ENCODE measurements at places on chromosomes 1 and 21. TPM values are rescaled to one million over a fixed set of nuclear protein-coding genes. Genes with fewer than 3 reads are reported as not detected.

RPTN gene
- not detected for polyA plus RNA-seq

DNA sequence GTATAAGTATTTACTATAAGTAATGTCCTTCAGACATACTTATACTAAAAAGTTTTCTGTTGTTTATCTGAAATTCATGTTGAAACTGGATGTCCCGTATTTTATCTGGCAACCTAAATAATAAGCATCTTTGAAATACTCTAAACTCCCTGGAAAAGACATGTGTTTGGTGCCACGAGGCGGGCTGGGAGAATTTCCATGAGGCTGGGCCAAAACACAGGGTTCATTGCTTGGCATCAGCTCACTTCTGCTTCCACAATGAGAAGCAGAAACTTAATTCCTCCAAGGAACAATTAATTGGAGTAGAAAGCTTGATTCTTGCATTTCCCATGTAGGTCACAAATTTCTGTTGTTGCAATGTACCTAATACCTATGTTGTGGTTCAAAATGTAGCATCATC, 110.2 kb downstream of the PSMG1 start:
- no peak for DNase-seq

SELENBP1 gene
- 55.9 TPM for polyA plus RNA-seq

S100A5 gene
- polyA plus RNA-seq = 0.85 TPM

- DNase-seq = no peak
Observed at GRCh38 chr21:45348591-45349327, 56.2 kb upstream of the COL18A1 start.

DNA sequence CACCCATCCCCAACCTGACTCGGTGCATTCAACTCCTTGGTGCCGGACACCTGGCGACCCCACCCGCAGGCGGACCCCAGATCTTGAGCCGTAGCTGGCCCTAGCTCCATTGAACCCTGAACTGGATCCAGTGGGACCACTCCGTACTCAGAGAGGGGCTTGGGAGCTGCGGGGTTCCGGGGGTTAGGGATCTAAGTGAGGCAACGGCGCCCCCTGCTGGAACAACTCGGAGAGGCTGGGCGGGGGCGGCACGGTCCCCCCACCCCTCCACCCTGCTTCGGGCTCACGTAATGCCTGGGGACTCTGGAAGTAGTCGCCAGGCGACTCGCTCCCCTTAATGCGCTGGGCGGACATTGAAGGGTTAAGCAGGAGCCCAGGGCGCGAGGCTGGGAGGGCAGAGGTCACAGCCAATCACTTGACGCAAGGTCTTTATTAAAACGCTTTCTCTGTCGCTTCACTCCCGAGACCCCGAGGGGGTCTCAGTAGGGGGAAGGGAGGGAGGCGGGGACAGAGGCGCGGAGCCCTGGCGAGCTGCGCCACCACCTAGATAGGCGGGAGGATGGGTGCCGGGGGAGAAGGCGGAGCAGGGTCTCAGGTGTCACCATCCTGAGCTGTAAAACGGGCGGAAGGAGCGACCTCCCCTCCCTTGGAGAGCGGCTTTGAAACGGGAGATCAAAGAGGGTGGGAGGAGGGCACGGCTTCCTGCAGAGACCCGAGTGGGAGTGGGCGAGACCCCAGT, 704 bp upstream of the CRABP2 start:
- DNase-seq = no peak

GRCh38 chr1:30310966-30311742, 412.2 kb downstream of the MATN1 start:
- no peak for DNase-seq

MCOLN2 gene
- polyA plus RNA-seq = 0.93 TPM

DNA sequence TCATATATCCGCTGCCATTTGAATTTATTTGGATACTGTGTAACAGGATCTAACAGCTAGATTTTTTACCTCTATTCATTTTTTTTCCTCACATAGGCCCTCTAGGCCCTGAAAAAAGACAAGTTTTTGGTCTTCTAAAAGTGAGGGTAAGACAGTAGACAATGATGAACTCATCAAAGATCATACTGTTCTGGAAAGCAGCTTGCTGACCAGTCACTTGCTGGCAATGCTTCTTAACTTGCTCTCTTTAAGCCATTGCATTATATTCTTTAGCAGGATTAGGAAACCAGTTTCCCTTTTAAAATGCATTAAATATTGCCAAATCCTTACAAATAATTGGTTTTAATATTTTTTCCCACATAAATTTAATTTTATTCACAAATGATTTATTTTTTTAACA, 65.5 kb downstream of the SYT14 start:
- DNase-seq = no peak

GRCh38 chr1:241932845-241933244, 24.7 kb upstream of the BECN2 start:
- DNase-seq = no peak

DNA sequence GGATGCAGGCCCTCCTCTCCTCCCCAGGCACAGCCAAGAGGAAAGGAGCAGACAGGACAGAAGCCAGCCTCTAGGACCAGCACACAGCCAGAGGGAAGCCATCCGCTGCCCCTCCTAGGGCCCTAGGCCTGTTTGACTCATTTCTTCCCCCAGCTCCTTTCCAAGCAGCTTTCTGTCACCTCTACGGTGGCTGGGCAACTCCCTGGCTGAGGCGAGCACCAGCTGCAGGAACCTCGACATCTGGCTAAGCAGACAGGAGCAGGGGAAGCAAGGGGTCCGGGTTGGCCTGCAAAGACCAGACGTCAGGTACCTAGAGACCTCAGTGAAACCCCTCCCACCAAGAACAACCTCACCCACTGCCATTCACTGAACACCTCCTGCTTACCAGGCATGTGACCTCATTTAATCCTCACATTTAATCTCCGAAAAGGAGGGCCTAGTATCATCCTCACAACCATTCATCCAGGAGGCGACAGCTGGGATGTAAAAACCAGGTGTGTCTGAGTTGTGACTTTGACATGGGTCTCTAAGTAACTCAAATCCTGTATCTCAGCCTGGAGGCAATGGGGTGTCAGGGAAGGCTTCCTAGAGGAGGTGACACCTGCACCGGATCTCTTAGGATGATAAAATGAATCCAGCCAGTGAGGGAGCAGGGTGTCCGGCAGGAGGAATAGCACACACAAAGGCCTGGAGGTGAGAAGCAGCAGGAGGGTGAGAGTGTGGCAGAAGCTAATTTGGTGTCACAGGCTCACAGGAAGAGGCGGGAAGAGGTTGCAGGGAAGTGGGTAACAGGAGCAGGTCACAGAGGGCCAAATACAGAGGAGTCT, 5.9 kb downstream of the LRP8 start:
- no peak for DNase-seq

DNA sequence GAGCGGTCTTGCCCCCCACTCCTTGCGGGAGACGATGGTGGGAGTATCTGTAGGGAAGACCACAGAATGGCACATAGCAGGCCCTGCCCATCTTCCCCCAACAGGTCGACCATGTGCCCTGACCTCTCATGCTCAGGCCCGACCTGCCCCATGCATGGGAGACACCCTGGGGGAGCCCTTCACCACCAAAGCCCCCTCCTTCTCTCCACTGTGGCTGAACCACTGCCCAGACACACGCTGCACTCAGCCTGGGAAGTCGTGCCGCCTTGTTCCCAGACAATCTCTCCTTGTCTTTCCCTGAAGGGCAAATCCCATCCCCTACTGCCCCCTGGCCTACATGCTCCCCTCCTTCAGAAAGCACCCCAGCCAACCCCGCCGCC, 5.5 kb downstream of the PGLYRP3 start:
- no peak for DNase-seq

OR2L5 gene
- polyA plus RNA-seq = not detected

GRCh38 chr1:154767315-154768240, 102.5 kb downstream of the KCNN3 start:
- DNase-seq = no peak

DNA sequence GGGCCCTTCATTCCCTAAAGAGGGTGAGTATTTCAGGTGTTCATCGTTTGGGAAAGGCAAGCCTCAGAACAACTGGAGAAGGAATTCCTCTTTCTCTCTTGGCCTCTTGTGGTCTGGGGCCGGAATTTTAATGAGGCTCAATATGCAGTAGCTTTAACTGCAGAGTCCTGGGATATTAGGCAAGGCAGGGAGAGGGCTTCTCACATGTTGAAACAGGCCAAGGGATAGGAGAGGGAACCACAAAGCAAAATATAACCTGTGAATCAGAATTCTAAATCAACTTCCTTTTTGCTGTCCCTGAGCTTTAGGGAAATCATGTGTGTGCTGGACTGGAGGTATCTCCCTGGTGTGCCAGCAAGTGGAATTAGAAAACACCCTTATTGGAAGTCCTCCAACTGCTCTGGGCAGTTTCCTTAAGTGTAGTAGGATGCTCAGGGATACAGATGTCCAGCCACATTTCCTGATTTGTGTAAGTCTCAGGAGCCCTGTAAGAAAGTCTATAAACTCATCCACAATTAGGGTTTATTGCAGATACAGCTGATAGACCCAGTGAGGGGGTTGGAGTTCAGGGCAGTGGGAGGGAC, 215.8 kb upstream of the ZRANB2 start:
- DNase-seq = no peak

C1orf116 gene
- polyA plus RNA-seq = 21.0 TPM

DNA sequence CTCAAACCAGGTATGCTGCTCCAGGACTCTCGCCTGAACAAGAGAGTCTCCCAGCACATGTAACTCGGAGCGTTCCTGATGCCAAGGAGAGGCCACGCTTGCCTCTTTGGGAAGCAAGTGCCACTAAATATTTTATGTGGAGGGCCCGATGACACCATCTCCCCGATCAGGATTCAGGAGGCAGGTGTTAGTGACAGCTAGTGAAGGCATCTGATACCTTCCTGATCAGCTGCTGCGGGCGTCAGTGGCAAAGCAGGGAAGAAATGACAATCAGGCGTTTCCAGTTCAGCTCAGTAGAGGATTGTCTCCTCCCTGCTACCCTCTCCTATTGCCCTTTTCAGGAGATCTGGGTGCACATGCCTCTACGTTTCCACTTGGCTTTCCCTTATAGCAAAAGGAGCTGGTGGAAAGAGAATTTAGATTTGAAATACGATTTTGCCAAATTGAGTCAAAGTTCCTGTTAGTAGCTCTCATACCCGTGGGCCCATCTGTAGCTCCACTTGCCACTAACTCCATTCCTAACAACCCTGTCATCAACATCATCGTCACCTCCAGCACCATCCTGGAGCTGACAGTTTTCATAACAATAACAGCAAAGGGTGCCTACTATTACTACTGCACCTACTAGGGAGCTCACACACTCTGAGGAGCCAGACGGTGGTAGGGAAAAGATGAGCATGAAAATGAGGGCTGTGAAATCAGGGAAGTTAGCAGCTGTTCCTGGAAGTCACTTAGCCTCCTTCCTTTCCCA, 21.6 kb downstream of the PLXNA2 start:
- no peak for DNase-seq

KPRP gene
- not detected for polyA plus RNA-seq

GRCh38 chr1:171844381-171844780, 3.1 kb downstream of the DNM3 start:
- no peak for DNase-seq

DNA sequence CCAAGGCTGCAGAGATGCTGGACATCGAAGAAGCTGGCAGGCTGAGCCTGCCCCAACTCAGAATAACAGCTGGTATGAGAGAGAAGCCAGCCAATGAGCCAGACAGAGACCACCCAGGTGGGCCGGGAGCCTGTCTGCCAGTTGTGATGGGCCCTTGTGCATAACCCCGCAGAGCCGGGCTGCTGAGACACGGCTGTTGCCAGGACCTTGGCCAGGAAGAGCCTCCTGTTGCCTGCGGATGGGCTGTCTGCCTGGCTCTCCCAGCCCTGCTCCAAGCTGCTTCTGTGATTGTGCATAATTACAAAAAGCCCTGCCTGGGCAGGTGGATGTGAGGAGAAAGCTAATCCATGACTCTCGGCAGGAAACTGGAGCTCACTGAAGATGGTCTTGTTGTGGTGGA, 126.5 kb downstream of the CAPN8 start:
- no peak for DNase-seq

- DNase-seq = no peak
Observed at GRCh38 chr1:21293537-21294265, 3.4 kb upstream of the ECE1 start.

DNA sequence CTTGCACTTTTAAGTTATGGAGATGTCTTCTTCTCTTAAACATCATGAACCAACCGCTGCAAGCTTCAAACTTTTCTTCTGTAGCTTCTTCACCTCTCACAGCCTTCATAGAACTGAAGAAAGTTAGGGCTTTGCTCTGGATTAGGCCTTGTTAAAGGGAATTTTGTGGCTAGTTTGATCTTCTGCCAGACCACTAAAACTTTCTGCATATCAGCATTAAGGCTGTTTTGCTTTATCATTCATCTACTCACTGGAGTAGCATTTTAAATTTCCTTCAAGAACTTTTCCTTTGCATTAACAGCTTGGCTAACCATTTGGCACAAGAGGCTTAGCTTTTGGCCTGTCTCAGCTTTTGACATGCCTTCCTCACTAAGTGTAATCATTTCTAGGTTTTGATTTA, 43.0 kb upstream of the RGL1 start:
- no peak for DNase-seq

FLG gene
- polyA plus RNA-seq = 1.3 TPM

OPRD1 gene
- 0.40 TPM for polyA plus RNA-seq

KRTAP19-5 gene
- not detected for polyA plus RNA-seq

GRCh38 chr1:212655668-212656440, 43.8 kb downstream of the BATF3 start:
- DNase-seq = no peak

USP48 gene
- polyA plus RNA-seq = 71.2 TPM

GRCh38 chr1:206563367-206564207, 48.7 kb downstream of the EIF2D start:
- DNase-seq = no peak

MYBPH gene
- 0.28 TPM for polyA plus RNA-seq

CITED4 gene
- polyA plus RNA-seq = 5.4 TPM

USP24 gene
- polyA plus RNA-seq = 55.4 TPM

RPE65 gene
- polyA plus RNA-seq = 0.11 TPM

DNA sequence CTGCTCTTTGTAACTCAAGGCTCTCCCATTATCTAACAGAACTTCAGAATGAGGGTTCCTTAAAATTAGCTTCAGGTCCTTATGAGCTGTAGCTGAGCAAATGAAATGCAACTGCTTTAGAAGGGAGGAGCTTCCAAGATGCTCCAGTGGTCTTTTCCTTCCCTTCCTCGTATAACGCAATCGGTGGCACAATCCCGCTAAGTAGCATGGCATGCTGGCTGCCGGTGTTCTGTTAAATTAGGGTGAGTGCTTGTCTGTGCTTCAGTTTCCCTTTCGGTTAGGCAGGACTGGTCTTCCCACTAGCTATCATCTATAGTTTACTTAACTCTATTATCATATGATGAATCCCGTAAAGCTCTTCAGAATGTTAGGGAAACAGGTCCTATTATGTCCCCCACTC, 917 bp downstream of the KIAA0040 start:
- no peak for DNase-seq

- no peak for DNase-seq
Observed at GRCh38 chr1:21524686-21525339, 15.6 kb downstream of the ALPL start.

- DNase-seq = no peak
Observed at GRCh38 chr1:27192039-27192529, 37.2 kb upstream of the SLC9A1 start.
